ENCODE measurements at places on chromosomes 3 and 15. TPM values are rescaled to one million over a fixed set of nuclear protein-coding genes. Genes with fewer than 3 reads are reported as not detected.

The ZNF774 gene
- total RNA-seq: 8.3 TPM

The TRPC1 gene
- total RNA-seq: 95.3 TPM

The NEDD4 gene
- 8.8 TPM for total RNA-seq

The IL17RD gene
- 27.7 TPM for total RNA-seq

The UQCC5 gene
- 4.6 TPM for total RNA-seq

The RRP9 gene
- total RNA-seq: 12.9 TPM

The PLA2G4D gene
- total RNA-seq: under 0.01 TPM
